H9 (cell line): ENCODE measurements at places on chromosomes 3 and 15.

DNA sequence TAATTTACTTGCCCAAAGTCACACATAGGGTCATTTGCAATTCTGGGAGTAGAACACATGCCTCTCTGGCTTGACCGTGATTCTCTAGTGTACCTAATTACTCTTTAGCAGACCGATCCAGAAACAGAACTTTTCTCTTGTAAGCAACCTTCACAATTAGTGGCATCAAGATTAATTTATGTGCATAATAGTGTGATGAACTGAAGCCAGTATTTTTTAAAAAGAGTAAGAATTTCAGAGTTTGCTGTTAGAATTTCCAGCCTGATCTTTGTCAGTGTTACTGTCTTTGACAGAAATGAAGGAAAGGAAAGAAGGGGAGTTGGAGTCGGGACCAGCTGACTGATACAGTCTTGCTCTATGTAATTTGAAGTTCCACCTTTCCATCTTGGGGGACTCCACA is 137.1 kb downstream of the SPATA16 start:
- no peak for DNase-seq

- no peak for DNase-seq
Measured at GRCh38 chr15:97140216-97140615, 809.7 kb downstream of the NR2F2 start.

DNA sequence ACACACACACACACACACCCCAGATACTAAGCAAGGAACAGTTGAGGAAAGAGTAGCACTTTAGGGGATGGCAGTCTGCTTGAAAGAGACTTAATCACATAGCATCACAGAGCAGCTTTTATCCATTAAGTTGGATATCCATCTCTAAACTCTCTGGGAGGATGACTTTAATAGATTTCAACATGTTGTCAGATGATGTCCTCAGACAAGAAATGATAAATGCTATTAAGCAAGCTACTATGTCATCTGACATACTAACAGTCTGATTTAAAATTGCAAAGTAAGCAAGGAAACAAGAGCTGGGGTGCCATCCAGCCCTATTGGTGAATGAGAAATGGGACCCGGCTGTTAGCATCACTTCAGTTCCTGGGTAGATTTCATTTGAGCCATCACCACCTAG is 136.9 kb downstream of the PLCL2 start:
- DNase-seq = no peak

- no peak for DNase-seq
Measured at GRCh38 chr3:188662795-188663194, 508.8 kb downstream of the LPP start.

DNA sequence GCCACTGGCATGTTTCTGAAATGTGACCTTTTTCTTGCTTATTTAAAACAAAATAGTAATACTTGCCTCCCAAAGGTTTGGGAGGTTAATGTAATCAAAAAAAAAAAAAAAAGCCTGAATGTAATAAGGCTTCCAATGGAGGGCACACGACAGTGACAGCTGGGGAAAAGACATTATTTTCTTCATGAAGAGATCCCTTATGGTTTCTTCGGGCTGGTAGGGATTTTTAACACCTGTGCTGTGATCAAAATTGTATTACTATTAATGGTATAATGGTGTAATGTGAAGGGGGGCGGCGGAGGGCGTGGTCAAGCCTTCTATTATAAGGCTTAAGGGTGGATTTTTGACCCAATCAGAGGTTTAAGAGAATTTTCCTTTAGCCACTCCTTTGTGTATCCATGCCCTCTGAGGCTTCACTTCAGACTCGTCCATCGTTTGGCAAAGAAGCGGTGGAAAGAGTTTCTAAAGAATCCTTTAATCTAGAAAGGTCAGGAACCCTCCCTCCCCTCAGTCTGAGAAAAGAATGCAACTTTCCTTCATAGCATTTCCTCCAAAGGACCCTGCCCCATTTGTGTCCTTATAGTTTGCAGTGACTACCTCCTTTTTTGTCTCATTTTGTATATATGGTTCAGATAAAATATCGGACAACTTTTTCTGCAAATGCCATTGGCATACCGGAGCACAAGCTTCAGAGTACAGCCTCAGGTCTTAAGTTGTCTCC is 89.5 kb upstream of the CHD2 start:
- no peak for DNase-seq

DNA sequence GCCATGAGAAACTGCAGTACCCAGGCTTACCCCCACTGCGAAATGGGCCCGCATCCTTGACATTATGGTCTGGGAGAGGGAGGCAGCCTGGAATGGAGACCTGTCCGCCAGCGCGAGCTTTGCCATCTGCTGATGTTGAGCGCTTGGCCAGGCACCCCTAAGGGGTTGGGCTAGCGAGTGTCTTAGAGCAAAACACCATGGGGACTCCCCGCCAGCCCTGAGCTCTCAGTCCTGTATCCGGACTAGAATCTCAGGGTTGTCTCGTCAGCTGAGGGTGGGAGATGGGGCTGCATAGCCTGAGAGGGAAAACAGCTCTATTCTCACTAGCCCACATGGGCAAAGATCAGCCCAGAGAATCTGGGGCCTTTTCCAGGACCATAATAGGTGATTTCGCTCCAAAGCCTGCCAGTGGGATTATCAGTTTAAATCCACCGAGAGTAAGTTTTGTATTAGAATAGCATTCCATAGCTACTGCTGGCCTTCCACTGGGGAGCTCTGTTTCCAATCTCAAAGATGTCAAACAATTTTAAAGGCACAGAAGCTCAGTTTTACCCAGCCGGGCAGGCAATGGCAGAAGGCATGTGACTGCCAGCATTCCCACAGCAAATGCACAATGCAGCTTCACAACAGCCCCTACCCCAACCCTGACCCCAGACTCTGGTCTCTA is 167.5 kb upstream of the TPM1 start:
- DNase-seq = no peak

- no peak for DNase-seq
Measured at GRCh38 chr3:99999536-99999935, 114.8 kb downstream of the FILIP1L start.

GRCh38 chr15:64151727-64152506 is at the start of gene SNX22:
TSS of gene SNX22 (plus strand) at chr15:64151731. CDS start at chr15:64151776, 45 bp downstream.
- no peak for DNase-seq

GRCh38 chr3:40613306-40613705 is 88.5 kb downstream of the ZNF621 start:
- DNase-seq = no peak

GRCh38 chr3:183824761-183825455 is 469 bp downstream of the MAP6D1 start:
- peak; percentile 52 for DNase-seq

GRCh38 chr3:27085829-27086730 is 283.1 kb downstream of the NEK10 start:
- no peak for DNase-seq

- no peak for DNase-seq
Measured at GRCh38 chr15:100034191-100034590, 301.0 kb upstream of the LYSMD4 start.

DNA sequence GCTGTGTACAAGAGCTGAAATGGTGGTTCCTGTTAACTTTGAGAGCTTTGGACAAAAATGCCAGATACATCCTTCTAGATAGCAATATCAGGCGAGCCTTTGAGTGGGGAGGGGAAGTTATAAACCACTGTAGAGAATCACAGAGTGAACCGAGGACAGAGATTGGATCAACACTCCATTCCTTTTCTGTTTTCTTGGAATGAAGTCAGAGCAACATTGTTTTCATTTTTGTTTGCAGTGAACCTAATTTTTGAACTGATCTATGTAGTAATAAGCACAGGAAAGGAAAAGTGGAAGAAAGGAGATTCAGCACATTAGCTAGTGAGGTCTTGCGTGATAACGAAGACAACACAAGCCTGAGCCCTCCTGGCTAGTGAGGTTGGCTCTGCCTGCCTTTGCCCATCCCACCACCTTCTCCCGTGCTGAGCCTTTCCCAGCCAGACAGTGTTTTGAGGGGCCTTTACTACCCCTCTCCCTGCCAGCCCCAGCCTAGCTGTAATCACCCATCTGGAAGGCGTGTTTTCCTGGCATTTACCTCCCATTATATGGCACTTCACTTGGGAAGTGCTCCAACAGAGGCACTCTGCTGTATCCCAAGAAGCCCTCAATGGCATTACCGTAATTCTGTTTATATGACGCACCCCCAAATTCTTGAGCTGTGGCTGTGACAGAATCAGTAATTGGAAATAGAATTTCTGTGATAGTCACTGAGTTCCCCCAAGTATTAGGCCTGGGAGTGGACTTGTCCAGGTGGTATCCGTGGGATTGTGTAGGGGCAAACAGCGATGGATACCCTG is 129.8 kb downstream of the CACNA1D start:
- DNase-seq = no peak

GRCh38 chr15:27201425-27201824 is 230.4 kb downstream of the GABRG3 start:
- no peak for DNase-seq

DNA sequence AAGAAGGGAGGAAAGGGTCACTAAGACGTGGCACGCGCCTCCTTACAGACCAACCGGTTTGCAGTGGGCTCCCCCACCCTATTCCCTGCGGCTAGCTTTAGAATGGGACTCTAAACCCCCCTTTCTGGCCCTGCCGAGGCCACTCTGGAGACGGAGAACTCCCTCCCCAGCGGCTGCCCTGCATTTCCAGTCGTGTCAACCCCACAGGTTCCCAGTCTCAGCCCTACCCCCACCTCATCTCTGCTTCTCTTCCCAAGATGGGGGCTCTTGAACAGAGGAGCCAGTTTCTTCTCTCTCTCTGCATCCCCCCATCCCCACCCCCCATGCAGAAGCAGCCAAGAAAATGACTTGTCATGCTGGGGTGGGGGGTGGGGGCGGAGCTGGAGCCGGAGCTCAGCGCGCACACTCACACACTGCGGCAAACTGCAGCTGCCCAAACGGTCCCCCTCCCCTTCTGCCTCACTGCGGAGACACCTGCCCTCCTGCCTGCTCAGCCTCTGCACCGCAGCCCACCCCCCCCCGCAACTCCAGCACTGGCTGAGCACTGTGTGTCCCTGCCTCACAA is 871 bp downstream of the MAP1A start:
- peak; percentile 60 for DNase-seq

GRCh38 chr3:126616931-126617330 is 38.0 kb downstream of the TXNRD3 start:
- no peak for DNase-seq

DNA sequence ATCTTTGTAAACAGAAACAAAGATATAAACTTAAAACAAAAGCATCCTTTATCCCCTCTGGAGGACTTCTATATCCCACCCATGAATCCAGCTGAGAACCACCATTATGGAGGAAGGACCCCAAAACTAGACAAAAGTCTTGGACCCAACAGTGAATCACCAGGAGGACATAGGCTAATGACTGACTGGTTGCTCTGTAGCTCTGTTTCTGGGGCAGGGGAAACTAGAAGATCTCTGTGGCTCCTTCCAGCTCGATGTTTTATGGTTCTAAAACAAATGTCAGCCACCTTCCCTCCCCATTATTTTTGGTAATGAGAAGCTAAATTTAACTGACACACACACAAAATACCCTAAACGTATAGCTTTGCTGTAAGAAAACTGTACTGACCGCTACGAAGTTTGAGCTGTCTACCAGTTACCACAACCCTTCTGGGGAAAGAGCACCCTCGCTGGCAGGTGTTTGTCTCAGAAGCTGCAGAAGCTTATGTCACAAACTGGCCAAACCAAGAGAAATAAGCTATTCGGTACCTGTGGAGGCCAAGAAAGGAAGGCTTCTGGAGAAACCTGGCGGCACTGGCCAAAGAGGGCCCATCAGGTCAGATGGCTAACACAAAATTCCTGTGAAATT is 36.4 kb downstream of the MB21D2 start:
- no peak for DNase-seq

DNA sequence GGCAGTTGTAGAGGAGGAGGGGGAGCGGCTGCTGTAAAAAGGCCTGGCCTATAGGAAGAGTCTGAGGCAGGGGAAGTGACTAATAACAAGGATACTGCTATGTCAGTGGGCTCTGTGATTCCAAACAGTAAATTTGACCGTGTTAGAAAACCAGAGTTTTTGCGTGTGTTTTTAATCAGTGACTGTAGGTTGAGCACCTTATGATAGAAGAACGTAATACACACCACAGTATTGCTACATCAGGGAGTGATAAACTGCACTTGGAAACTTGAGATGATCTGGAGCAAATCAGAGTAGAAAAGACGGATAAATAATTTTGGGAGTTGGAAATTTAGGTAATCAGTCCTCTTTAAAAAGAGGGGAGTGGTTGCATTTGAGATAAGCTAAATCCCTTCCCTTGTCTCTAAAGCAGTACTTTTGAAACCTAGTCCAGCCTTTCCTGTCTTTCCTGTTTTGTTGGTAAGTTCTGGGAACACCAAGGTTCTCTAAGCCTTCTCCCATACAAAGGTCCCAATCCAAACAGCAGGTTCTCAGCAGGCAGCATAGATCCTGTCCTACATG is 130.5 kb upstream of the NR2E3 start:
- no peak for DNase-seq

DNA sequence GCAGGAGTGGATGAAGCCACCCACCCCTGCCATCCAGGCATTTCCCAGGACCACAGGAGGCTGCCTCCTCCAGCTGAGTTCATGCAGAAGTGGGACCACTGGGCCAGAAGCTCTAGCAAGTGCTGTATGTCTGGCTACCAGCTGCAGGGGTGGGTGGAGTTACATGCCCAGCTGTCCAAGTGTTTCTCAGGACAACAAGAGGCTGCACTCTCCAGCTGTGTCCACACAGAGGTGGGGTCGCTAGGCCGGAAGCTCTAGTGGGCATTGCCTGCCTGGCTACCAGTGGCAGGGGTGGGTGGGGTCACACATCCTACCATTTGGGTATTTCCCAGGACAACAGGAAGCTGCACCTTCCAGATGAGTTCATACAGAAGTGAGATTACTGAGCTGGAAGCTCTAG is 234.0 kb upstream of the PPP2R3A start:
- no peak for DNase-seq

GRCh38 chr3:194306109-194306686 is 44.9 kb downstream of the CPN2 start:
- peak; percentile 34 for DNase-seq

- DNase-seq = no peak
Measured at GRCh38 chr3:131883086-131883485, 151.7 kb downstream of the CPNE4 start.

- no peak for DNase-seq
Measured at GRCh38 chr3:197083486-197083885, 53.9 kb upstream of the MELTF start.

- DNase-seq = no peak
Measured at GRCh38 chr3:112966633-112967032, 8.3 kb downstream of the CD200R1 start.

DNA sequence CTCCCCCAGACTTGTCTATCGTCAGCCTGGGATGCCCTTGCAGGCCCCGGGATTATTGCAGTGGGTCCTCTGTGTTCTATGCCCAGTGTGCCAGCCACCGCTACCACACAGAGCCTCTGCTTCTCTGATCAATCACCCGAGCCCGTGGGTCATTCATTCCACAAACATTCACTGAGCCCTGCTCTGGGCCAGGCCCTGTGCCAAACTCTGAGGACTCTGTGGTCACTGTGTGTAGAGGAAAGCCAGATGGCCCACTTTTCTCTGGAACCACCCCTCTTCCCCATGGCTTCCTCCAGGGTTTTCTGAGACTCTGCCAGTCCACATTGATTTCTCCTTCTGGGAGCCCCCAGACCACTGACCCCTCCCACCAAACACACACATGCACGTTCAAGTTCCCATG is 55.5 kb downstream of the BSN start:
- no peak for DNase-seq
